ENCODE measurements at places on chromosomes 5 and 9. TPM values are rescaled to one million over a fixed set of nuclear protein-coding genes. Genes with fewer than 3 reads are reported as not detected.

The ARSI gene
- 26.6 TPM for total RNA-seq

The CCL27 gene
- not detected for total RNA-seq

The SLC6A18 gene
- total RNA-seq = not detected

The MARVELD2 gene
- total RNA-seq = 2.4 TPM

The ANKRD18A gene
- 13.1 TPM for total RNA-seq

The C9orf153 gene
- not detected for total RNA-seq

The CPLANE1 gene
- total RNA-seq = 3.6 TPM

The BHMT2 gene
- total RNA-seq = not detected

The PTGER4 gene
- total RNA-seq = 3.6 TPM

The SHROOM1 gene
- 13.4 TPM for total RNA-seq

The BTNL3 gene
- total RNA-seq = not detected

The RAB3C gene
- not detected for total RNA-seq

The TAF11L4 gene
- not detected for total RNA-seq

The SH3TC2 gene
- 0.41 TPM for total RNA-seq

The SURF6 gene
- 24.7 TPM for total RNA-seq

The DIRAS2 gene
- 0.06 TPM for total RNA-seq
